Lower leg skin (tissue), 4 donors: ENCODE measurements at places on chromosomes 3 and 15.

DNA sequence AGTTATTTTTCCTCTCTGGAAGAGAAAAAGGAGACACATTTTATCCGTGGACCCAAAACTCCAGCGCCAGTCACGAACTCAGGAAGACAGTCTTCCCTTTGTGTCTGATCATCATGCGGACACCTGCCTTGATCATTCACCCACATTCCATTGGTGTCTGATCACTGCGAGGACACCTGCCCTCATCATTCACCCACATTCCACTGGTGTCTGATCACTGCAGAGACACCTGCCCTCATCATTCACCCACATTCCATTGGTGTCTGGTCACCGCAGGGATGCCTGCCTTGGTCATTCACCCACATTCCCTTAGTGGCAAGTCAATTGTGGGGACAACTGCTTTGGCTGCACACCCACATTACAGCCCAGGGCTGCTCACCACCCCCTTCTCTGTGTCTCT is 148.9 kb downstream of the ROBO1 start:
- DNase-seq: no peak

- peak; percentile 84 for DNase-seq
Measured at GRCh38 chr15:81304226-81304625, 19.7 kb downstream of the STARD5 start.

- no peak for DNase-seq
Measured at GRCh38 chr3:45558431-45558830, 36.1 kb upstream of the LIMD1 start.

DNA sequence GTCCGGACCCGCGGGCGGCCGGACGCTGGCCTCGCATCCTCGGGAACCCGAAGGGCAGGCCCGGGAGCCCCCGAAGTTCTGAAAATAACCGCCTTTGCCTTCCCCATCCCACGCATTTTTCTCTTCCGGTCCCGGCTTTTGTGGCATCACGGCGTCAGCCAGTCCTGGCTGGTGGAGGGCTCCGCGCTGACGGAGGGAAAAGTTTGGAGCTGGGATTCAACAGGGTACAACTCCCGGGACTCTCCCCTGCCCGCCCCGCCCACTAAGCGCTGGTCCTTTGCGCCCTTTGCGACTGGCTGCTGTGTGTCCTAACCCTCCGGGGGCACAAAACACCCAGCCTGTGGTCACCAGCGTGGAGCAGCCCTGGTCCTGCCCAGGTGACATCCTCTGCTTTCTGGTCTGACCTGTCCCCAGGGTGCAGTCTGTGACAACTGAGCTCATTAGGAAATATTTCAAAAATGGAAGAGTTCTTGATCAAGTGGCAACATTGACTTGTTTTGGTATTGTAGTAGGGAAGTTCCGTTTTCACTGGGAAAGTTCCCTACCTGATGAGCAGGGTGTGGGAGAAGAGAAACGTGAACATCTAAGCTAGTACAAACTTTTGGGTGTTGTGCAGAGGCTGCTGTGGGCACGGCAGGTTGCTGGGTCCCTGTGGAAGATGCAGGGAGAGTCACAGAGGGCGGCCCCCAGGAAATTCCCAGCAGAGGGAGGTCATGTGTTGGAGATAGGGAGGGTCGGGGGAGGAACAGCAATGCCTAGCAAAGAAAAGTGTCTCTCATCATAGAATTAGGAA is 775 bp downstream of the ARNT2 start:
- DNase-seq: no peak

DNA sequence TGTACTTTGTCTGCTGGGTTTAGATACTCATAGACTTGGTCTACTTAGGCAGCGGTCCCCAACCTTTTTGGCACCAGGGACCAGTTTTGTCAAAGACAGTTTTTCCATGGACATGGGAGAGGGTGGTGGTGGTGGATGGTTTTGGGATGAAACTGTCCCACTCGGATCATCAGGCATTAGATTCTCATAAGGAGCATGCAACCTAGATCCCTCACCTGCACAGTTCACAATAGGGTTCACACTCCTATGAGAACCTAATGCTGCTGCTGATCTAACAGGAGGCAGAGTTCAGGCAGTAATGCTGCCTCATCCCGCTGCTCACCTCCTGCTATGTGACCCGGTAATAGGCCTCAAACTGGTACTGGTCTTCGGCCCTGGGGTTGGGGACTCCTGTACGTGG is 45.3 kb downstream of the CMSS1 start:
- DNase-seq: no peak

- no peak for DNase-seq
Measured at GRCh38 chr15:57259568-57260040, 116.7 kb upstream of the CGNL1 start.

- no peak for DNase-seq
Measured at GRCh38 chr3:119405315-119405714, 58.1 kb downstream of the TMEM39A start.

GRCh38 chr3:14285548-14285925 is 106.9 kb downstream of the LSM3 start:
- no peak for DNase-seq

DNA sequence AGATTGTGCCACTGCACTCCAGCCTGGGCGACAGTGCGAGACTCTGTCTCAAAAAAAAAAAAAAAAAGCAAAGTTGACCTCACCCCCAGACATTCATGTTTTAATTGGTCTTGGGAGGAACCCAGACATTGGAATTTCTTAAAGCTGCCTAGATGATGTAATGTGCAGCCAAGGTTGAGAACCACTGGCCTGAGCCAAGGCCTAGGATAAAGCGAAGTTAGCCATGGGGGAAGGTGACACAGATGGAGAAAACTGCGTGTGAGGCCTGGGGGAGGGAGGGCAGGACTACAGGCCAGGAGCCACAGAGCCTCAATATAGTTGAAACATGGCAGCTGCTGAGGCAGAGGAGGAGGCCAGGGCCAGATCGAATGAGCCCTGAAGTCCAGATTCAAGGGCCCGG is 21.0 kb downstream of the GLB1 start:
- DNase-seq: no peak

DNA sequence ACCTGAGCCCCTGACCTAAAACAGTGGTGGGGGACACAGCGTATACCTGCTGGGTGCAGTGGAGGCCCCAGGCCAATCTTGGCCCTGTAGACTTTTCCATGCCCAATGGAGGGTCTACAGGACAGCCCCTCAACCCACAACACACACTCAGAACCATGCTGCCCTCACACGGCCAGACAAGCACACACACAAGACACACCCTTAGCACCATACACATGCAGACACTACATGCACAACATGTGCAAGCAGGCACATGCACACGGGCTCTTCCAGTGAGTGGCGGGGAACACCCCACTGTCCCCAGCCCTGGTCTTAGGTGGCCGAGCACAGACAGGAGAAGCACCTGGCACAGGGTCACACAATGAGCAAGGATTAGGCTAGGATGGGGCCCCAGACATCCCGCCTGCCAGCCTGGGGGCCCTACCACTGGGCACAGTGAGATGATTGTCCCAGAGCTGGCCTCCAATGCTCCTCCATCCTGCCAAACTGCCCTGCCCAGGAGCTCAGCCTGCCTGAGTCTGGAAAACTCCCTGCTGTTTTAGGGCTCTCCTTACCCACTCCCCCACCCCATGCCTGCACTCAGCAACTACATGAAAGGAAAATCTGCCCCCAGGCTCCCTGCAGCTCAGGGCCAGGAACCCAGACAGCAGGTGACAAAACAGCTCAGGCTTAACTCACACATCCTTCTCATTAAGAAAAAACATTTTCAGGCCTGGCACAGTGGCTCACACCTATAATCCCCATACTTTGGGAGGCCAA is 15.8 kb downstream of the IQSEC1 start:
- no peak for DNase-seq

- no peak for DNase-seq
Measured at GRCh38 chr3:48811524-48811923, 36.1 kb downstream of the PRKAR2A start.

- no peak for DNase-seq
Measured at GRCh38 chr15:70778258-70779076, 15.1 kb upstream of the UACA start.

DNA sequence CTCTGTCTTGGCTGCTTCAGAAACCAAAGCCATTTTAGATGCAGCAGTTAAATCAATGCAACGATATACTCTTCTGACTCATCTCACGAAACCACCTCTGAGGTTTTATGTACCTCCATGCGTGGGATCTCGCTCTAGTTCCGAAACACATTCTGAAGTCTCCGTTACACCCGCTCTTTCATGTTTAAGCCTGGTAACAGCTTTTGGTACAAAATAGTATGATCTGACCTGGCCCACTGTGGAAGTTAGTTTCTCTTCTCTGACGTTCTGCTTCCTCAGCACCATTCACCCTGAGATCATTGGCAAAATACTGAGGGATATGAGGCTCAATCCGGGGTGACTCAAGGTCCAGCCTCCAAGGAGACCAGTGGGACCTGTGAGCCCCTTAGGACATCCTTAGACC is 121.9 kb downstream of the TMEM266 start:
- no peak for DNase-seq
